ENCODE measurements at places on chromosomes 11 and 22. TPM values are rescaled to one million over a fixed set of nuclear protein-coding genes. Genes with fewer than 3 reads are reported as not detected.

Gene NDUFS8
- 48.3 TPM for polyA plus RNA-seq

Gene ST14
- polyA plus RNA-seq, result 30.6 TPM

DNA sequence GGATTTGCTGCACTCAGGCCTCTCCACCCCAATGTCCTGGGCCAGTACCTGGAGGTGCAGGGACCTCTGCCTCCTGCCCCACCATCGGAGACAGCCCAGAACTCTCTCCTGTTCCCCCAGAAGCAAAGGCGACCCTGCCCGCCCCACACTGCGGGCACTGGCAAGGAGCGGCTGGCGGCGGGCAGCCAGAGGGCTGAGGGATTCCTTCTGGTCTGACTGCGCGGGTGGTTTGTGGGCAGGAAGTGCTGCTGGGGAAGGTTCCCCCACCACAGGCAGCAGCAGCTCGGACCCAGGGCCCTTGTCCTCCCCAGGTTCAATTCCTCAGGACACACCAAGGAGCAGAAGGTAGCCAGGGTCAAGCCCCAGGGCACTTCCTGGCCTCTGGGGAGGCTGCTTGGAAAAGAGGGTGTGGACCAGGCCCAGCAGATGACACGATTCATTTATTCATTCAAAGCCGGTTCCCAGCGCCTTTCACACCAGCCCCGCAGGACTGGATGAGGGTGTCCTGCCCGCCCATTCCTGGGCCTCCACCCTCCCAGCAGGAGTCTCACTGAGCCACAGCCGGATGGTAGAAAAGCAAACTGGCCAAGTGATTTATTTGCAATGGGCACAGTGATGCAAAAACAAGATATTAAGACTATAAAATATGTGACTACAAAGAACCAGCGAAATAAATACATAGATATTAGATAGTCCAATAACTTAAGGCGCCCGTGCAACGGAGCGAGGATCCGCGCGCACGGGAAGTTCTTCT, 1.2 kb downstream of the PHLDA2 start:
- DNase-seq, result no peak

- no peak for DNase-seq
Observed at GRCh38 chr22:45786726-45787125, 115.1 kb downstream of the ATXN10 start.

Gene SYT13
- 4.7 TPM for polyA plus RNA-seq

Gene APOBEC3H
- not detected for polyA plus RNA-seq

DNA sequence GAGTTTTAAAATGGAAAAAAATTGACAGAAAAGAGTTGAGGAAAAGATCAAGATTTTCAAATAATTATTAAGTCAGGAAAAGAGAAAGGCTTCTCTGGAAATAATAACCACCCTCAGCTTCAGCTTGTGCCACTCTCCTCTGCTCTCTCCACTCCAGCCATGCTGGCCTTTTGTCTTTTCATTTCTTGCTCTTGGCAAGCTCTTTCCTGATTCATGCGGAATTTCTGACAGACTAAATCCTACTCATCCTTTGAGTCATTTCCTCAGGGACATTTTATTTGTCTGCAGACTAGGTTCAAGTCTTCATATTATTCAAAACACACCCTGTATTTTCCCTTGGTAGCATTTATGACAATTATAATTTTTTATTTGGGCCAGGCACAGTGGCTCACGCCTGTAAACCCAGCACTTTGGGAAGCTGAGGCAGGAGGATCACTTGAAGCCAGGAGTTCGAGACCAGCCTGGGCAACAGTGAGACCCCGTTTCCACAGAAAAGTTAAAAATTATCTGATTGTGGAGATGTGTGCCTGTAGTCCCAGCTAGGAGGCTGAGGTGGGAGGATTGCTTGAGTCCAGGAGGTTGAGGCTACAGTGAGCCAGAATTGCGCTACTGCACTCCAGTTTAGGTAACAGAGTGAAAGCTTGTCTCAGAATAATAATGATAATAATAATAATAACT, 7.8 kb upstream of the P4HA3 start:
- no peak for DNase-seq

- DNase-seq, result no peak
Observed at GRCh38 chr22:42855211-42855610, 1.9 kb downstream of the ARFGAP3 start.

Gene CD3E
- polyA plus RNA-seq, result 1.8 TPM
